ENCODE measurements at places on chromosomes 1 and 21.

- no peak for DNase-seq
These were observed 104.1 kb downstream of the CDC42BPA start for GRCh38 chr1:227214207-227214606.

- DNase-seq = no peak
These were observed 79.7 kb downstream of the PBX1 start for GRCh38 chr1:164638492-164639202.

- DNase-seq = no peak
These were observed 53.0 kb downstream of the RGS2 start for GRCh38 chr1:192861860-192862259.

GRCh38 chr1:190376044-190376443, 101.6 kb downstream of the BRINP3 start:
- DNase-seq = no peak

GRCh38 chr21:15210235-15210678, 145.5 kb upstream of the NRIP1 start:
- DNase-seq = no peak

DNA sequence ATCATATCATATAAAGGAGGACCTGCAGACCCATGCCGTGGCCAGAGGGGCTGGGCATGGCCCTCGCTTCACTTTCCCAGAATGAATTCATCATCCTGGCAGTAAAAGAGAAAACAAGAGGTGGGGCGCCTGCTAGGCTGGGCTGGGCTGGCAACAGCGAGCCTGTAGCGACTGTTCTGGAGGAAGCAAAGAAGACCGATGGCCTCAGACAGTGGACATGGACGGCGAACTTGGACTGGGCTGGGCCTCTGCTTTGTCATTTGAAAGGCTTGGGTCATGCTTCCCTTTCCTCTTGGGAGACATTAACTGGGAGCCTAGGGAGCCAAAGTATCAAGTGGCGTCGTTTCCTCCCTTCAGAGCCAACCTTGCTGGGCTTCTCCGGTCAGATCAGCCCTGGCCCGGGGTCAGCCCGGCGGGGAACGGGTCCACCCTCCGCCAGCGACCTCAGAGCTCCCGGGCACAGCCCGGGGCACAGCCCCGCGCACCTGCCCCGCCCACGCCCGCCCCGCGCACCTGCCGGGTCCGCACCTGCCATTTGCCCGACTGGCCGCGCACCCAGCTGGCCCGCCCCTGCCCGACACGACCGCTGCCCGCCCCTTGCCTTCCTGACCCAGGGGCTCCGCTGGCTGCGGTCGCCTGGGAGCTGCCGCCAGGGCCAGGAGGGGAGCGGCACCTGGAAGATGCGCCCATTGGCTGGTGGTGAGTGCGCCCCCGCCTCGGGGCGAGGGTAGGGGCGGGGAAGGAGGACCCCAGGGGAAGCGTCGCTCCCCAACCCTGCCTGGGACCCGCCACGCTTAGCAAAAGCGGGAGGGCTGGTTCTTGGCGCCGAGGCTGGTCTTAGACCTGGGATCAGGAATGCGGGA, at the start of gene FAM3B:
Gene FAM3B, plus strand, starts transcription at position 602 of the 863 bp plus-strand sequence. Its CDS starts 79 bp downstream, at position 681.
- DNase-seq = peak; percentile 20

All from endothelial cell (in vitro differentiated cells).